Neuronal stem cell (in vitro differentiated cells): ENCODE measurements at places on chromosomes 1 and 21.

- H3K27me3 ChIP-seq = peaks cover 7% of the 10 kb centered on the region
- H3K4me3 ChIP-seq = no peak overlapping the region
- H3K36me3 ChIP-seq = no peaks in the 10 kb centered on the region
- H3K27ac ChIP-seq = no peak overlapping the region
These were observed 54.2 kb upstream of the ATF3 start for GRCh38 chr1:212554401-212554800.

DNA sequence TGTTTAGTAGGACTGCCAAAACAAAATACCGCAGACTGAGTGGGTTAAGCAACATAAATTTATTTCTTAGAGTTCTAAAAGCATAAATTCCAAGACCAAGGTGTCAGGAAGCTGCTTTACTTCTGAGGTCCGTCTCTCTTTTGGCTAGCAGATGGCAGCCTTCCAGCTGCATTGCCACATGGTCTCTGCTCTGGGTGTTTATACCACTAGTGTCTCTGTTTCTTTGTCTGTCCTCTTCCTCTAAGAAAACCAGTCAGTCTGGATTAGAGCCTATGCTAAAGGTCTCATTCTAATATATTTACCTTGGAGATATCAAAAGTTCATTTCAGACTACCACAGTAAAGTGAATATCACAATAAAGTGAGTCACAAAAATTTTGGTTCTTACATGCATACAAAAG is 519.8 kb downstream of the COL11A1 start:
- H3K36me3 ChIP-seq = no peaks in the 10 kb centered on the region
- no peak for DNase-seq

DNA sequence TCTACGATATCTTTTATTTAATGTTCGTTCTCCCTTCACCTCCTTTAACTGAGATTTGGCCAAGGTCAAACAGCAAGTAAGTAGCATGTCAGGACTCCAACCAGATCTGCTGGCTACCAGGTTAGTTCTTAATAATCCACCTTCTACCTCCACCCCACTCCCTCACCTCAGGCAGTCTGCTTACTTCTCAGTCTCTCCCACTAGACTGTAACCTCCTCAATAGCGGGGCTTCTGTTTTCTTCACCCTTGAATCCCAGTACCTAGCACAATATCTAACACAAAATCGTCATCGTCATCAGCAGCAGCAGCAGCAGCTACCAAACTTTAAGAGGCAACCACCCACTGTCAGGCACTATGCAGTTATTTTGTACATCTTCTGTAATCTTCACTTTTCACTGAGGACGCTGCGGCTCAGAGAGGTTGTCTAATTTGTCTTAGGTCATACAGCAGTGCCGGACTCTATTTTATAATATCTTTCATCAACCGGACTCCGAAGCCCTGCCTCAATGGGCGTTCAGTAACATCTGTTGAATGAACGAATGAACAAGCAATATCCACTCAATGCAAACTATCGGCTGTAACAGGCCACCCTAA is 859 bp upstream of the MAGI3 start:
- H3K36me3 ChIP-seq = no peaks in the 10 kb centered on the region
- no peaks in the 10 kb centered on the region for H3K27me3 ChIP-seq
- DNase-seq = no peak
- peak overlapping the region; percentile 63 for H3K27ac ChIP-seq

DNA sequence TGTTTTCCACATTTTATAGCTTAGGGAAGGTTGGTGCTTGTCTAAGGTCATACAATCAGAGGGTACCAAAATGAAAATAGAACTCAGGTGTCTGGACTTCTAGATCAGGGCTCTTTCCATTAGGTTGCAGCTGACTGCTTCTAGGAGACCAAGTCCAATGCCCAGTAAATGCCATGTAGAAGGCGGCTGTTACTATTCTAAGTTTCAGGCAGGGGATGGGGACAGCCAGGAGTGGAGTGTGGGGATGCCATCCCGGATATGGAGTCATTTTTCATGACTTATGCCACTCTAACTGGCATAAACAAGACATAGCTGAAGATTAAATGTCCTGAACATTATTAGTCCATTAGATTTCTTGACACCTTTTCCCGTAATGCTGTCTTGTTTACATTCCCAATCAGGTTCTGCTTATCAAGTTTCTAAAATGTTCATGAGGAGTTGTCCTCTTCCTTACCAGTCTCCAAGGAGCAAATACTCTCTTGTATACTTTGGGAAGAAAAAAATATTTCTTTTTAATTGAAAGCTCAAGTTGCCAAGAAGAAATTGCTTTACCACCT is 31.5 kb downstream of the XCL1 start:
- H3K36me3 ChIP-seq = no peaks in the 10 kb centered on the region
- H3K4me1 ChIP-seq = peaks cover 6% of the 10 kb centered on the region
- H3K27ac ChIP-seq = no peak overlapping the region
- DNase-seq = no peak
- H3K27me3 ChIP-seq = no peaks in the 10 kb centered on the region
- no peak overlapping the region for H3K4me3 ChIP-seq

DNA sequence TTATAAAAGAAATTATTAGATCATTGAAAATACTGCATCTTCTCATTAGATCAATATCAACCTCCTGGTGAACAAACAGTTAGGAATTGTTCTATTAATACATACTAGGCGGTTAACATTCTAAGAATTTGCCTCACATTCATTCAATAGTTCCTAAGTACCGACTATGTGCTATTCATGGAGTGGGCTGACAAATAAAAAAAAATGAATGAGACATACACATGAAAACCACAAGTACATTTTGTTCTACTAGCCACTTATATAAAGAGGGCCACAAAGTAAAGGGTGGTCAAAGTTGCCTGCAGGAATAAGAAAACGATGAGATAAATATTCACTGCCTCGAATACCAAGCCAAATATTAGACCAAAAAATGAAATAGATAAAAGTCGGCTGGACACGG is 294.4 kb downstream of the SDCCAG8 start:
- no peaks in the 10 kb centered on the region for H3K36me3 ChIP-seq
- H3K4me1 ChIP-seq = no peaks in the 10 kb centered on the region
- H3K4me3 ChIP-seq = no peak overlapping the region
- no peak overlapping the region for H3K27ac ChIP-seq
